ENCODE measurements at places on chromosomes 3 and 15.

DNA sequence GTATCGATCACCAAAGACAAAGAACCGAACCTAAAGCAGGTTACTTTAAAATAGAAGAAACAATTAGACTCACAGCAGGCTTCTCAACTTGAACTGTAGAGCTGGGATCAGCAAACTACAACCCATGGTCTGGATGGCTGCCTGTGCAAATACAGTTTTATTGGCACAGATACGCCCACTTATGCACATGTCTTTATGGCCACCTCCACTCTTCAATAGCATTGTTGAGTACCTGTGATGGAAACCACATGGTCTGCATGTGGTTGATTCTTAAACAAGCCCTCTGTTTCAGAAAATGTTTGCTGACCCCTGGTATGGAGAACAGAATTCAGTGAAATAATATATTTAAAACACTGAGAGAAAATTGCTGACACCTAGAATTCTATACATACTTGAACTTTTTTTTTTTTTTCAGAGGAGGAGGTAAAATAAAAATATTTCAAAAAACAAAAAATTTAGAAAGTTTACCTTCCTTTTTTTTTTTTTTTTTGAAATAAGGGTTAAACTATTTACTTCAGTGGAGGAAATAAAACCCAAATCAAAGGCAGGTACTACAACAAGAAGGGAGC, 263.8 kb upstream of the ATP10A start:
- no peak for DNase-seq

DNA sequence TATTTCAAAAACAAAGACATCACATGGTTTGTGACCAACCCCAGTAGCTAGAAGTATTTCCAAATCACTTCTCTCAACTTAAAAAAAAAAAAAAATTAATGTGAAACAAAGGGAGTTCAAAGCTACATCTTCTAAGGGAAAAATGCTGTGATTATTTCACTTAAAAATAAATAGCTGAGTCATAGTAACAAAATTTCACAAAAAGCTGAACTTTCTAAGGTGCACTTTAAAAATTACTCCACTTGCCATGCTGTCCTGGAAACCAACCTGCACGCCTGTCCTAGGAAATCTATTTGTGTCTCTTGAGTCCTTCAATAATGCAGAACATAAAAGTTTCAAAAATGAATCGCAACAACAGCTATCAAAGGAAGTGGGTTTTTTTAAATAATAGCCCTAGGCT, 1.8 kb downstream of the ACAP2 start:
- no peak for DNase-seq

- no peak for DNase-seq
Observed at GRCh38 chr15:70142322-70143191, 44.8 kb upstream of the TLE3 start.

DNA sequence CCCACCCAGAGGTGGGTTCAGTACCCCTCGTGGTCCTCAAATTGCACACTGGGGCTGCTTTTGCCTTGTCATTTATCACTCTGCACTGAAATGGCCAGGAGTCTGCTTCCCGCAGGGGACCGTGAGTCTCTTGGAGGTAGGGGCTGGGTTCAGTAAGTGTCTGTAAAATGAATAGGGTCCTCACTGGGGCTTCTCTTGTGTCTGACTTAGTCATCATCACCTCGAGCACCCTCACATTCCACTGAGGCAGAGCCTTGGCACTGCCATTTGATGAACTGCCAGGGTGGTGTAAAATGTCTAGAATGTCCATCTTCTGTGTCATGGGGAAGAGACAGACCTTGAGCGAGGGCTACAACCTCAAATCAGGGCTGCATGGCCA, 61.0 kb upstream of the RYK start:
- DNase-seq: no peak

DNA sequence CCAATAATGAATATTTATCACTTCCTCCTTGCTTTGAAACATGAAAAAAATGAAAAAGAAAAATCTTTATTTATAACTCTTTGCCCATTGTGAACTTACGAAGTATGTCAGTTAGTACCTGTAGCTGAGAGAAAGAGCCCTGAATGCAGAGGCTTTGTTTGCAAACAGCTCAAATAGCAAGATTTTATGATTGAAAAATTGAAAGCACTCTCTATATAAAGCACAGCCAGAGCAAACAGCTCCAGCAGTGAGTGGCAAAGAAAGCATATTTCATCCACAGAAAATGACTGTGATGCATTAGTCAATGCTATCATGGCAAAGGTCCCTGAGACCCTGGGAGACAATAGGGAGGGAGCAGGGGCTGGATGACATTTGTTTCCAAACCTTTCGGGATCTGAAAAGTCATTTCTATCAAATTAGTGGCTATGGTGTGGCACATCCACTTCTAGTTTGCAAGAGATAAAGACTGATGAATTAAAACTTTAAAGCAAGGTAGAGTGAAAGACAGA, 576.1 kb downstream of the OTOL1 start:
- DNase-seq: no peak
